ENCODE measurements at places on chromosomes 16 and 17.
A peak's percentile ranks its signal among the peaks of the same experiment; 100 is the strongest.

GRCh38 chr17:58120195-58120822 is 27.9 kb upstream of the OR4D1 start:
- peak; percentile 21 for DNase-seq

DNA sequence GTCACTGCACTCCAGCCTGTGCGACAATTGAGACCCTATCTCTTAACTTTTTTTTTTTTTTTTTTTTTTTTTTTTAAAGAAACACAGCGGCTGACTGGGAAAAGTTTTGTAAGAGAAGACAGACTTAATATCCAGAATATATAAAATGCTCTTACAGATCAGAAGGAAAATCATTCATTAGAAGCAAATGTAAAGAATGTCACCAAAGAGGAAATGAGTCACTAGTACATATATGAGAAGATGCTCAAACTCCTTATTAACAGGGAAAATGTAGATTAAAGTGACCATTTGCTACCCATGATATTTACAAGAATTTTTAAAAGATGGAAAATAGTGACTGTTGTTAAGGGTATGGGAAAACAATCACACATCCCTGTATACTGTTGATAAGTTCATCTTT is 48.9 kb downstream of the RABEP1 start:
- DNase-seq, result no peak

DNA sequence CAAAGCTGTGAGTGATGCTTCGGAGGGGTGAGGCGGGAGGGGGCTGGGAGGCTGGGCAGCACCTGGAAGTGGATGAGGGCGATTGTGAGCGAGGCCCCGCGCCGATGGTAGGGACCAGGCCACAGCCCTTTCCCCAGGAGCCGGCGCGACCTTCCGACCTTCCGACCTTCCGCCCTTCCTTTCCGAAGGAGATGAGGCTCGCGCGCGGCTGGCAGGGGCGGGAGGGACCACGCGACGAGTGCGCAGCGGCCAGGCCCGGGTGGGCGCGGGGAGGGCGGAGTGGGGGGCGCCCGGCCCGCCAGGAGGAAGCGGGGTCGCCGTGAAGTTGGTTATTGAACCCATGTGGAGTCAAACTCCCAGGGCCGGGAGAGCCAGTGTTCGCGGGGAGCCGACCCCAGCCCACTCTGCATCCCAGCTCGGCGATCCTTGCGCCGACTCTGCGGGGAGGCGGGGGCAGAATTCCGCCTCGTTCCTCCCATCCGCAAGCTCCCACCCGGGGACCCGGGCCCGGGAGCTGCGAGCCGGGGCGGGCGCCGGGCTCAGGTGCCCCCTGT is 56.6 kb downstream of the RAP1GAP2 start:
- no peak for DNase-seq

DNA sequence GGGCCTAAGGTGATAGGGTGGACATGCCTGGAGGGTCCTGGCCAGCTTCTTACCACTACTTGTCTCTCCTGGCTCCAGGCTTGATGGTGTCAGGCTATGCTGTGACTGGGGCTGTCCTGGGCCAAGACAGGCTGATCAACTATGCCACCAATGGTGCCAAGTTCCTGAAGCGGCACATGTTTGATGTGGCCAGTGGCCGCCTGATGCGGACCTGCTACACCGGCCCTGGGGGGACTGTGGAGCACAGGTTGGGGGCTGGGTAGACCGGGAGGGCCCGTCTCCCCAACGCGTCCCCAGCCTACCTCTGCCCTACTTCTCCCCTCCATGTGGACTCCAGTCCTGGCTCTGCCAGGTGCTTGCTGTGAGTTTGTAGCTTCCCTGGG is 4.5 kb downstream of the SPATA20 start:
- DNase-seq, result no peak

GRCh38 chr16:61435346-61435745 is 600.9 kb downstream of the CDH8 start:
- no peak for DNase-seq

DNA sequence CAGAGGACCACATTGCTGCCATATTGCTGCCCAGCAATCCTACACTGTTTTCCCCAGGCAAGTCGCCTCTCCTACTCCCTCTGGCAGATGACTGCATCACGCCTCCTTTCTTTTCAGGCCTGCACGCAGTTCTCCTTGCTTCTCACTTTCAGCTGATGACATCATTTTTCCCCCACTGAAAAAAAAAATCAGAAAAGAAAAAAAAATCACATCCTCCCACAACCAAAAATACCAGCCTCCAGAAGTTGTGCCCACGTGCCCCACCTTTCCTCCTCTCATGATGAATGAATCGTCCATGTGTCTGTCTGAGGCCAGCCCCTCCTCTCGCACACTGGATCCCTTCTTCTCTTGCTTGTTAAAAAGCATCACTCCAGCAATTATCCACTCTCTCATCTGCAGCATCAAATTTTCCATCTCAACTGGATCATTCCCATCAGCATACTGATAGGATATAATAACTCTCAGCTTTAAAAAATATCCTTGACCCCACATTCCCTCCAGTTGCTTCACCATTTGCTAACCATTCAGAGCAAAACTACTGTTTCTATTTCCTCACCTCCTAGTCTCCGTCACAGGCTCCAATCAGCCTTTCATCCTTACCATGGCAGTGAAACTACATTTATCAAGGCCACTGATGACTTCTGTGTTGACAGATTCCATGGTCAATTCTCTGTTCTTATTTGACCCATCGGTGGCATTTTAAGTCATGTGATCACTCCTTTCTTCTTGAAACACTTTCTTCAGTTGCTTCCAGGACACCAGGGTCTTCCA is 30.1 kb upstream of the DYNLL2 start:
- peak; percentile 24 for DNase-seq

GRCh38 chr16:8567355-8568230 is 22.7 kb downstream of the TMEM114 start:
- peak; percentile 92 for DNase-seq

GRCh38 chr17:80660527-80661198 is 116.0 kb downstream of the RPTOR start:
- DNase-seq, result no peak

DNA sequence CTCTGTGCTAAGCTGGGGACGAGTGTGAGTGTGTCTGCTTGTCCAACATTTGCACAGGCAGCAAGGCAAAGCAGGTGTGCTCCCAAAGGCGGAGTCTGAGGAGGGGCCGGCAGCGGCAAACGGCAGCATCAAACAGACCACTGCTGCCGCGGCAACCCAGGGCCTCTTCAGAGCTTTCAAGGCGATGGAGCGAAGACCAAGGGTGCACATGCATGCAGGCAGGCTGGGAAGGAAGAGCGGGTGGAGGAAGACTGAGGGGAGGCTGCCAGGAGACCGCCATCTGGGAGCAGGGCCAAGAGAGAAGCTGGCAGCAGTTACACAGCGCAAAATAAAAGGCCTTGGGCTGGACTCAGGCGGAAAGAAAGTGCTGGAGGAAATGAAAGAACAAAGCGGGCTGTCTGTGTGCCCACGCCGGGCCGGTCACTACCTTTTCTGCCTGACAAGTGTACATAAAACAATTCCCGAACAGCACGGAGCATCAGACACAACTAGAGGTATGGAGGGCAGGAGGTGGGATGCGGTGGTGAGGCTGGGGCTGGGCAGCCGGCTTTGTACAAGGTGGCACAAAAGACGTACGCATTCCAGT is 8.5 kb downstream of the TIMM22 start:
- no peak for DNase-seq

DNA sequence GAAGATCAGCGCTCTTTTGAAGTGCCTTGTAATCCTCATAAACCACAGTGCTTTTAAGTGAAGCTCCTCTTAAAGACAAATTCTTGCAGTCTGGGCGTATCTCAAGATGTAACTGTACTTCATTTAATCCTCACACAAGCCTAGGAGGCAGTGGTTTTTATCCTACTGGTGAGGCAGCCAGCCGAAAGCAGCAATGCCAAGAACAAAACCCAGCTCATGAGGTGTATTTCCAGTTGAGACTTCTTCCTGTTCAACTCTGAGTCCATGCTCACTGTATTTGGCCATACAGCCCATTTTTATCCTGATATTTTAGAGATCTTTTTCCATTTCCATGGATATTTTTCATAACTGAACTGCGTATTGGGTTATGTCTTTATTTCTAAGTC is 13.7 kb downstream of the CTRB2 start:
- no peak for DNase-seq

- DNase-seq, result no peak
Measured at GRCh38 chr17:83181991-83182619, 102.7 kb downstream of the METRNL start.

DNA sequence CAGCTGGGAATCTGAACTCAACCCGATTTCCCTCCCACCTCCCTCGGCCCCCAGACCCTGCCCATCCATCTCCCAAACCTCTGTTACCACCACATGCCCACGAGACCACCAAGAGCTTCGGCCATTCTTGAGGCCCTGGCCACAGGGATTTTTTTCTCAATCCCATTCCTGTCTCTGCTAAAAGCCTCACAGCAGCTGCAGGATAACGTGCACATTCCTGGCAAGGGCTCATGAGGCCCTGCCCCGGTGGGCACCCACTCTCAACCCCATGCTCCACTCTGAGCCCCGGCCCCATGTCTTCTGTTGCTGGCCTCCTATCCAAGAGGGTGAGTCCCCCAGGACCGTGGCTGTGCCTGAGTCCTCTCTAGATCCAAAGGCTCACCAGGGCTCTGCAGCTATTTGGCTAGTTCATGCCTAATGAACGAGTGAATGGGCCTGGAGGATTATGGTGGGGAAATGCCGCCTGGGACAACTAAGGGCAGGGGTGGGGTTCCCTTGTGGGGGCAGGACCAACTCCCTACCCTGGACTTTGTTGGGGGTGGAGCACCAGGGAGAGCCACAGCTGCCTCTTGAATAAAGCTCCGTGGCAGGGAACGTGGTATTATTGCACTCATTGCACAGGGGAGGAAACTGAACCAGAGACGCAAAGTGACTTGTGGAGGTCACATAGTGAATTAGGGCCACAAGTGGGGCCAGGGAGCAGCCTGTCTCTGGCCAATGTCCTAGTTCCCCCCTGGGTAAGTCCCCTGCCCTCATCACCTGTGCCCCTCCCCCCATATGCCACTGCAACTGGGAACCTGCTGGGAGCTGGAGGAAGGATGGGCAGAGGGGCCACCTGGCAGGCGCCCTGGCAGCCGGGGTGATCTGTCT is 113.8 kb upstream of the SMURF2 start:
- no peak for DNase-seq

DNA sequence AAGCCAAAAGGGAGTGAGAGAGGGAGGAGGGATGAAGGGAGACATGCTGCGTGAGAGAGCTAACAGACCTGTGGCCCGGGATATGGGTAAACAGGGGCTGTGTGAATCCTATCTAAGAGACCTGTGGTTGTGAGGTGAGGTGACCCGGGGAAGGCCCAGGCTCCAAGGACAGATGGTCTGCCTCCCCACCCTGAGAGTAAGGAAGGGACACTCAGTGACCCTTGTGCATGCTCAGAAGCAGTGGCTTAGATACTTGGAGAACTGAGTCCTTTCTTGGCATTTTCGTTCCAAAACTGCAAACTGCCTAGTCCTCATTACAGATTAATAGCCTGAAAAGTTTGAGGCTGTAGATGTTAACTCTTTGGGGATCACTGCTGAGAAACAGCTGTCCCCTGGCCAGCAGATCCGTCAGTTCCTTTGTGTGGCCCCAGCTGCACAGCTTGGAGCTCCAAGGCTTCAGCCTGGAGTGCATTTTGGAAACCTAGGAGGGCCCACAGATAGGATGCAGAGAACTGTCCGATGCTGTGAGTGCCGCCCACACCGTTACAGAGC is 121.6 kb downstream of the SMG6 start:
- DNase-seq, result no peak

- DNase-seq, result peak; percentile 73
Measured at GRCh38 chr16:29974291-29975133, 844 bp downstream of the TAOK2 start.

GRCh38 chr16:88649195-88649923 is 1.5 kb downstream of the CYBA start:
- no peak for DNase-seq

GRCh38 chr16:22425036-22425801 is 50.8 kb upstream of the CDR2 start:
- no peak for DNase-seq

DNA sequence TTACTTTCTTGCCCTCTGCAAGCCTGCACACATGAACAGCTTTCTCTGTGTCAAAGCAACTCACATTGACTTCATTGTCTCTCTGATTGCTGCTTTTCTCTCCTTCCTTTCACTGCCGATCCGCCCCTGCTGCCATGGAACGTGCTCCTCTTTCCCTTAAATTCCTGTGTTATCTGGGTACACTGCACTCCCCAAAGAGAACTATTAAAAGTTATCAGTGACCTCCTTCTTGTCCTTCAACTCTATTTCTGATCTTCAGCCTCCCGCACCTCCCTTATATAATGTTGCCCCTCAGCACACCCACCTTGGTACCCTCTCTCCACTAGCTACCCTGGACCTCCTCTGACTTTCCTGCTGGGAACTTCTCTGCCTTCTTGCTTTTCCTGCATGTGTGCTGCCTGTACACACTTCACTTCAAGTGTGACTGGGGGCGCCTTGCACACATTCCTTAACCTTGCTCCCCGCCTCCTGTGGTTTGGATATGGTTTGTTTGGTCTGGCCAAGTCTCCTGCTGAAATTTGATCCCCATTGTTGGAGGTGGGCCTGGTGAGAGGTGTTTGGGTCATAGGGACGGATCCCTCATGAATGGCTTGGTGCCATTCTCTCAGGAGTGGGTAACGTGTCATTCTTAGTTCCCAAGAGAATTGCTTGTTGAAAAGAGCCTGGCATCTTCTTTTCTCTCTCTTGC is 26.7 kb upstream of the PMP22 start:
- DNase-seq, result no peak

- no peak for DNase-seq
Measured at GRCh38 chr17:78617511-78618061, 40.4 kb upstream of the DNAH17 start.

DNA sequence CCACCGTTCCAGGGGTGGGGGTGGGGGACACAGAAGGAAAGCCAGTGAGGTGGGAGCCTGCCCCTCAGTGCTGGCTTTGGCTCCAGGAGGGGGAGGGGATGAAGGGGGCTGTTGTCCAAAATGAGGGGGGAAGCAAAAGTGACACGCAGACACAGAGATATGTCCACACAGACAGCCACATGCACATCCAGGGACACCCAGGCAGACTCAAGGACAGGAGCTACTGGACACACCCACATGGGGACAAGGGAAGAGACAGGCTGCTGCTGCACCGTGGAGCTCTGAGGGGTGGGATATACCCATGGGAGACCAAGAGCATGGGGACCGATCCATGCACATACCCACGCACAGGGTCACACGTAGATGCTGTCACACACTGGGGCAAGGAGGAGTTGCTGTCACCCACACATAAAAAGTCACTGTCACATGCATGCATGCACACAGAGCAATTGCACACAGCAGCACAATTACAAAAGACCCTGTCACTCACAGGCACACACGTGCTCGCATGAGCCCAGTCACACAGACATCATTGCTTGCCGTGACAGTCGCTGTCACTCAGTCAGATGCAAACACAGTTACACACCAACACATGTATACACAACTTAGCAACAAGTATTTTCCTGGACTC is 1.3 kb downstream of the THRA start:
- peak; percentile 96 for DNase-seq
